ENCODE measurements at places on chromosomes 13 and 19.

DNA sequence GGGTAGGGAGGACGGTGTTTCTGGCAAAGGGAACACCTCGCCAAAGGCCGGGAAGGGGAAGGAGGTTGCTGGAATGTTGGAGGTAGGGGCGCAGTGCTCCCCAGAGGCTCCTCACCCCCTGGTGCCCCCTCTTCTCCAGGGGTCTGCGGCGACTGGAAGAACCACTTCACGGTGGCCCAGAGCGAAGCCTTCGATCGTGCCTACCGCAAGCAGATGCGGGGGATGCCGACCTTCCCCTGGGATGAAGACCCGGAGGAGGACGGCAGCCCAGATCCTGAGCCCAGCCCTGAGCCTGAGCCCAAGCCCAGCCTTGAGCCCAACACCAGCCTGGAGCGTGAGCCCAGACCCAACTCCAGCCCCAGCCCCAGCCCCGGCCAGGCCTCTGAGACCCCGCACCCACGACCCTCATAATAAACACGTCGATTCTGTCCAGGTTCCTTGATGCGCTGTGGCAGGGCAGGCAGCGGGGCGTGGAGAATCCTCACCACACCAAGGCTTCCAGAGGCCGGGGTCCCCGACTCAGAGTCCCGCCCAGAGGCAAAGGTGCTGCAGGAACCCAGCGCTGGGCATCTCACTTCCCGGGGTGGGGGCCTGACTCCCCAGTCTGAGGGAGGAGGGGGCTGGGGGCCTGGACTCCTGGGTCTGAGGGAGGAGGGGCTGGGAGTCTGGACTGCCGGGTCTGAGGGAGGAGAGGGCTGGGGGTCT, 7.4 kb upstream of the SPACA4 start:
- no peak for DNase-seq

DNA sequence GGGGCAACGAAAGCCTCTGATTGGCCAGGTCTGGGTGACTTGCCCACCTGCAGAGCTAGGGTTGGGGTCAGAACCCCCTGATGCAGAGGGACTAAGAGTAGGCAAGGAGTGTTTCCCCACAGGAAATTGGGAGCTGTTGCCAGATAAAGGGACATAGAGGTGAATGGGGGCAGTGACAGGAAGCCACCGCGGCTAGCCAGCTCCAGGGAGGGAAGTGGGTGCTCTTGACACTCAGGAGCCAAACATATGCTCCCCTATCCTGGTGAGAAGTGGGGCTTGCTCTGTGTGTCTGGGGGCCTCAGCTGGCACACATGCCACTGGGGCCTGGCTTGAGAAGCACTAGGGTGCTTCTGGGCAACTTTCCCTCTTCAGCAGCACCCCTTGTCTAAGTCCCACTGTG, 26.0 kb downstream of the WDR88 start:
- no peak for DNase-seq

DNA sequence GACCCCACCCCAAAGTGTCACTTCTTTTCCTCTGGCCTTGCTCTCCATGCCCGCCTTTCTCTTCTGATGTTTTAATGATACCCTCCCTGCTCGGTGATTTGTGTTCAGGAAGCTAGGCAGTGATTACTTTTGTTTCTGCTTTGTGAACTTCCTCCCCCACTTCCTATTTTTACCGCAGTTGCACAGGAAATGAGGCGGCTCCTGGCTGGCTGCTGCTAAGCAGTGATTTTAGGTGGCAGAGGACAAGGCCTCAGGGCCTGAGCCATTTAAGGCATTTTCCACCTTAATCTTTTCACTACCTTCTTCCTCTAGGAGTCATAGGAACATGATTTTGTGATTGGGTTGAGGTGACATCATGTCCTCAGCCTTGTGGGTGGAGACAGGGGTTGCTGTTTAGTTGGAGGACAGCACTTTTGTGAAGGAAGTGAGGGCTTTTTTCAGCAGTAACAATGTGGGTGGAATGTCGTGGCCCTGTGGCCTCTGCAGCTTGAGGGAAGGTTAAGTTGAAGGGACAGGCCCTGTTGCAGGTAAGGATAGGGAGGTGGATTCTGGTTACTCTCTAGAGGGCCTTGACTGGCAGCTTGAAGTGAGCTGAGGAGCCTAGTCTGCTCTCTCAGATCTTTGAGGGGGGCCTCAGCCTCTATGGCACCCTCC, 15.7 kb downstream of the GARRE1 start:
- DNase-seq, result peak; percentile 85

DNA sequence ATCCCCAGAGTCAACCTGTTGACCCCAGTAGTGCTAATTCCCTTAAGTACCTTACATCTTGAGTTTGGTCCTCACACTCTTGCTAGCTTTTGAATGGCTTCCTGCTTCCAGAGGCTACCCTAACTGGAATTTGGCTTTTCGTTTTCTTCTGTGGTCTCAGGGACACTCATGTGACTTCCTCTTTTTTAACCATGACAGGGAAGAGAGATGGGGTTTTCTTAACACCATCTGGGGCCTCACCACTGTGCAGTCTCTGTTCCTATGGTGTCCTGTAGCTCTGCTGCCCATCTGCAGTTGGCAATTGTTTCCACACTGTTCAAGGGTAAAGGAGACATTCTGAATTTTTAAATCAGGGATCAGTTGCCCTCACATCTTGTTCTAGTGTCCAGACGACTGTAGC, 66.7 kb downstream of the SLC10A2 start:
- DNase-seq, result no peak

GRCh38 chr13:29923554-29924481, 73.4 kb upstream of the UBL3 start:
- peak; percentile 98 for DNase-seq

GRCh38 chr13:110868720-110869119, 46.1 kb downstream of the ANKRD10 start:
- no peak for DNase-seq

GRCh38 chr19:44653977-44654774, 10.5 kb downstream of the PVR start:
- DNase-seq, result peak; percentile 34

- DNase-seq, result no peak
Measured at GRCh38 chr13:30204564-30204963, 102.8 kb downstream of the KATNAL1 start.

GRCh38 chr13:24282256-24282655, 27.1 kb upstream of the C1QTNF9 start:
- DNase-seq, result no peak

DNA sequence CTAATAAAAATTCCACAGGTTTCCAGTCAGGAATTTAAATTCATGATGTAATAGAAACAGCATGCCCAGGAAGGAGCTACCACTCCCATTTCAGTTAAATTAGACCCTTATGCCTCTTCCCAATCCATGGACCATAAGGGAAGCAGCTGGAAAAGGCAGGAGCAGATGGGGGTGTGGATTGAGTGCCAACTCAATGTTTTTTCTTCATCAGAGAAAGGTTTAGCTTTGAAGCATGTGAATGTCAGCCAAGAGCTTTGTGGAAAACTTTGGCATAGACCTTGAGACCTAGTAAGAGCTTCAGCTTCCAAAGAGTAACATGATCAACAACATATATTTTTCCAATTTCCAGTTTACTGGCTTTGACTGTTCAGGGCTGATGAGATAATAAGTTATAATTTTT, 2139.9 kb downstream of the PCDH9 start:
- no peak for DNase-seq

GRCh38 chr13:113665597-113666328, 1.3 kb upstream of the GRK1 start:
- no peak for DNase-seq

DNA sequence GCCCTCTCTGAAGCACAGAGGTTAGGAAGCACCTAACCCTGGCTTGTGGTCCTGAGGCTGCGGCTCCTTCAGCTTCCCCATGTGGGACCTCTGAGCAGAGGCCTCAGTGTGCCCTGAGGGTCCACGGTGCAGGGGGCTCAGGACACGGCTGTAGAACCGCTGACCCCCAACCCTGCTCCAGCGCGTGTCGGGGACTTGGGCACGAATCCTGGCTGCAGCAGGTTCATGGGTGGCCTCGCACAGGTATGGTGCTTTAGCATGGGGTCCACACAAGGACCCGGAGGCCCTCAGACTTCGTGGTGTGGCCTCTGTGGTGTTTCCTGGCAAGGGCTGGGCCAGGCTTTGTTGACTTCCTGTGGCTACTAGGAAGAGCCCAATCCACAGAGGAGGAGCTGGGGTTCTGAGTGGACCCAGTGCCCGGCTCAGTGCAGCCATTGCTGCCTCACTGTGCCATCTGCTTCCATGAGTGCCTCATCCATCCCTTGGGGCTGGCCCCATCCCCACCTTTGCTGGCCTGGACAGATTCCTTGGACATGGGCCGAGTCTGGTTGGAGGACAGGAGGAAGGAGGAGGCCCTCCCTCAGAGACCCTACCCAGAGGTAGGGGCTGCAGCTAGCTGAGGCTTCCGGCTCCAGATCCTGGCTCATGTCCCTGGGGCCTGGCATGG, 24.5 kb downstream of the ZBTB7A start:
- no peak for DNase-seq

- DNase-seq, result no peak
Measured at GRCh38 chr13:104114101-104114500, 1047.9 kb upstream of the SLC10A2 start.

- no peak for DNase-seq
Measured at GRCh38 chr13:101661839-101662238, 209.4 kb downstream of the ITGBL1 start.

DNA sequence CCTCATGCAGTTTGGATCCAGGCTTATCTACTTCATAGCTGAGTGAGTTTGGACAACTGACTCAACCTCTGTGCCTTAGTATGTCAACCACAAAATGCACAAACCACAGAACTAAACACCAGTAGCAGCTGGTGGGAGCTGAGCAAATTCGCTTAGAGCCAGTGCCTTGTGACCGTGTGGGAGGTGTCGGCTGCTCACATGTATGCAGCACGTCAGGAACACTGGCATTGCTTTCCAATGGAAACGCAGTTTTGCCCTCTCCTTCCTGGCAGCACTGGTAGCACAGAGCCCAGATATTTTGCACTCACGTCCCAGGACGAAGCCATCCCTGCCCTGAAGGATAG, 8.3 kb upstream of the NTN5 start:
- peak; percentile 49 for DNase-seq

- DNase-seq, result peak; percentile 80
Measured at GRCh38 chr13:114282041-114282670, 755 bp downstream of the UPF3A start.

DNA sequence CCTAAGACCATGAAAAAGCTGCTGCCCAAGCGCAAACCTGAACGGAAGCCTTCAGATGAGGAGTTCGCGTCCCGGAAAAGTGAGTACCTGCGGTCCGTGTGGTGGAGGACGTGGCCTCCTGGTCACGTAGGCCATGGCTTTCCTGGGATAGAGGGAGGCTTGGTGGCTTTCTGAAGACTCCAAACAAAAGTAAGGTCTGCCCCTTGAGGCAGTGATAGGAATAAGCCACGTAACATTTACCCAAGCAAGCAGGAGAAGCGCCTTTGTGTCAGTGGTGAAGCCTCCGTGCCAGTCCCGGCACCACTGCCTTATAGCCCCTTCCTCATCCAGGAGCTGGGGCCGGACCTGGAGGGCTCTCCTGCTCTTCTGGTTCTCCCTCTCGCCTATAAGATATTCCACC, 34.3 kb upstream of the TEX29 start:
- DNase-seq, result no peak

- no peak for DNase-seq
Measured at GRCh38 chr19:13841962-13842290, 35.0 kb upstream of the NANOS3 start.

- DNase-seq, result no peak
Measured at GRCh38 chr19:291561-292280, 518 bp upstream of the PLPP2 start.

DNA sequence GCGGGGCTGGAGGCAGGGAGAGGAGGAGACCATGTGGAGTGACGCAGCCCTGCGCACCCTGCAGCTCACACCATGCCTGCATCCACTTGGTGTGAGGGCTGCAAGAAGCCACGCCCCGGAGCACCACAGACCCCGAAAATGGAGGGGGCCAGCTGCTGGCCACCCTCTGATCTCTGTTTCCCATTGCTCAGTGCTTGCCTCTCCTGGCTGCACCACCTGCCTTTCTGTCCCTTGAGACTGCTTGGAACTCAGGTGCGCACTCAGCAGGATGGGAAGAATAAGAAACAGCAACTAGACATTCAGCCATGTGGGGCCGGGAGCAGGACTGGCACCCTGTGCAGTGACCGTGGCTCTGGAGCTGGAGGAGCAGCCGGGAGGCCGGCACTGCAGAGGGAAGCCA, 64.0 kb downstream of the ANKRD10 start:
- no peak for DNase-seq

DNA sequence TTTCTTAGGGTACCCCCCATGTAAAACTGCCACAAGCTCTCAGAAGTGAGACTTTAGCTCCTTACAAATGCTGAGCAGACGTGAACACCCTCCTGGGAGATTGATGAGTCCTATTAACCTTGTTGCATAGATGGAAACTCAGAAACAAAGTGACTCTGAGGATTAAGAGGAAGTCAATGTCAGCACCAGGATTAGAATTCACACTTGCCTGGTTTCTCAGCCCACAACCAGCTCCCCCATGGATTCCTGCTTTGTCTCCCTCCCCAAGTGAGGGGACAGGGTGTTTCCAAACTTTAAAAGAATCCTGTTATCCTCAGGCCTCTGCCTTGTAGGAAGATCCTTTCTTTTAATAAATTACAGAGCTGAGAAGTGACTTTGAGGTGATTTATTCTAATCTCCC, 324.4 kb downstream of the NDFIP2 start:
- no peak for DNase-seq

- DNase-seq, result no peak
Measured at GRCh38 chr19:57028804-57029525, 90.8 kb upstream of the USP29 start.

DNA sequence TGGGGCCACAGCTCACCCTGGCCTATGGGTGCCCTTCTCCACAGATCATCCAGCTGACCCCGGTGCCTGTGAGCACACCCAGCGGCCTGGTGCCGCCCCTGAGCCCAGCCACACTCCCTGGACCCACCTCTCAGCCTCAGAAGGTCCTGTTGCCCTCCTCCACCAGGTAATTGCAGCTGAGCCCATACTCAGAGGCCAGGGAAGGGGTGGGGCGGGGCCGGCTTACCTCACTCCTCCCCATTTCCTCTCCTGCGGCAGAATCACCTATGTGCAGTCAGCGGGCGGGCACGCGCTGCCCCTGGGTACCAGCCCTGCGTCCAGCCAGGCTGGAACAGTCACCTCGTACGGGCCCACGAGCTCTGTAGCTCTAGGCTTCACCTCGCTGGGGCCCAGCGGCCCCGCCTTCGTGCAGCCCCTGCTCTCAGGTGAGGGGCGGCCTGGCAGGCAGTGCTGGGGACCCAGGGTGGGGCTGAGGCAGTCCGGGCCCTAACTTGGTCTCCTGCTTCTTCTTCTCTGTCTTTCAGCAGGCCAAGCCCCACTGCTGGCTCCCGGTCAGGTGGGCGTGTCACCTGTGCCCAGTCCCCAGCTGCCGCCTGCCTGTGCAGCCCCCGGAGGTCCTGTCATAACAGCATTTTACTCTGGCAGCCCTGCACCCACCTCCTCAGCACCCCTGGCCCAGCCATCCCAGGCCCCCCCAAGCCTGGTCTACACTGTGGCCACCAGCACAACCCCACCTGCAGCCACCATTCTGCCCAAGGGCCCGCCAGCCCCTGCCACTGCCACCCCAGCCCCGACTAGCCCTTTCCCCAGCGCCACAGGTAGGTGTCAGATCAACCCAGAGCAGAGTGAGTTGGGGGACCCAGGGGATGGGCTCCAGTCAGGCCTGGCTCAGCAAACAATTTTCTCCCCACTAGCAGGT, 9.6 kb upstream of the PRR19 start:
- no peak for DNase-seq
